ENCODE measurements at places on chromosomes 13 and 19. TPM values are rescaled to one million over a fixed set of nuclear protein-coding genes. Genes with fewer than 3 reads are reported as not detected.

GRCh38 chr19:39506944-39507714 lies 7.8 kb upstream of the SELENOV start:
- no peak for DNase-seq

DNA sequence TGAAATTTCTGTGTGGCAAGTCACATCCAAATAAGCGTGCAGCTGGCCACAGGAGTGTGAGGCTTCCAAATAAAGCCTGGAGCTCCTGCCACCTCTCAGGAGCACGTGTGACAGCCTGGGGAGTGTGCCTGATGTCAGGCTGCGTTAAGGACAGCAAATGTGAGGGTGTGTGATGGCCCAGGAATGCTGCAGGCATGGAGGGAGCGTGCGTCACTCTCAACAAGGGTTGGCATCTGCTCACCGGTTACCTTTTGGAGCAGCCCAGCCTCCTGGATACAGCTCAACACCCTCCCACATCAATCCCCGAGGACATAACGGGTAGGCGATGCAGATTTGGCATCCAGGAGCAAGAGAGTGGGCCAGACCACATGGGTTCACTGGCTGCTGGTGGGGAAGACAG lies 19.0 kb downstream of the NUMBL start:
- no peak for DNase-seq

DNA sequence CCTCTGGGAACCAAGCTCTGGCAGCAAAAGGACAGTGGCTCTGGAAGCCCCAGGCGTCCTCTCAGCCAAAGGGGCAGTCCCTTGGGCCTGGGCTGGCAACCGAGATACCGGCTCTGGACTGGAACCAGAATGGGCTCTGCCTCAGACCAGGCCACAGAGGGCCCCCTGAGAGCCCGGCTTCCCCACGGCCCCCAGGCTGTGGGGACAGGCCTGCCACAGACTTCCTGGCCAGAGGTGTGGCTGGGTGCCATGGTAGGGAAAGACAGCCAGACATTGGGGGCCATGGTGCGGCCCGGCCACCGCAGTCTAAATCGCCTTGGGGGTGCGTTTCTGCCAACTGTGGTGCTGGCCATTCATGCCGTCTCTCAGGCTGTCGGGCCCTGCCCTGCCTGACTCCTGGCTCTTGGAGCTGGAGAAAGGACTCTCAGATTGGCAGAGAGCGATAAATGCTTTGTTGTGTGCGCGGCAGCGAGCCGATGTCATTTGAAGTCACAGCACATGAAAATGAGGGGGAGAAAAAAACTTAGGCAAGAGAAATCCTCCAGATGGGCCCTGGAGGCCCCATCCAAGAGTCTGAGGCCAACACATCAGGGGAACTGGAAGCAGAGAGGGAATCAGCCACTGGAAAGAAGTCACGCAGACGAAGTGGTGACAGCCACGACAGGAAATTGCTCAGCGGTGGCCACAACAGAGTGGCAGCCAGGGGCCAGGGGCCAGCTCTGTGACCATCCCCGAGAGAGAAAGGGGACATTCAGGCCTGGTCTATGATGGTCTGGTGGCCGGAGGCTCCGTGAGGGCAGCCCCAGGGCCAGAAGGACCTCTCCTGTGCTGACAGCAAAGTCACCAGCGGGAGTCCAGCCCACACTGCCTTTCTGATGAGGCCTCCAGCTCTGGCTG lies 26.5 kb downstream of the SH3GL1 start:
- peak; percentile 86 for DNase-seq

DNA sequence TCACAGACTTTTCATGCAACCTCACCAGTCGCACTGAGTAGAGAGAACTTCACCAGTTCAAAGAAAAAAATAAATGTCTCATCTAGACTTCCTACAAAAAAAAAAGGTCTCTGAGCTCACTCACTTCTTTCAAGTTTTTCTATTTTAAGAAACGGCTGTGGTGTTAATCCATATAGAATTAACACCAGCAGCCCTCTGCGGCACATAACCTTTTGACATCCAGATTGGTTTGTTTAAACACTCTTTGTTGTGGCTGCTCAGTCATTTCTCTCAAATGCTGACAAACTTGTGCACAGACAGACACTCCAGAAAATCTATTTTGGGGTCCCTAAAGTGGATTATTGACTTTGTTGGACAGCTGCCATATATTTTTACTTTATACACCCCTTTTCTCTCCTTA lies 874.9 kb downstream of the EFNB2 start:
- DNase-seq: no peak

GRCh38 chr13:97283888-97284287 lies 61.8 kb downstream of the MBNL2 start:
- no peak for DNase-seq

DNA sequence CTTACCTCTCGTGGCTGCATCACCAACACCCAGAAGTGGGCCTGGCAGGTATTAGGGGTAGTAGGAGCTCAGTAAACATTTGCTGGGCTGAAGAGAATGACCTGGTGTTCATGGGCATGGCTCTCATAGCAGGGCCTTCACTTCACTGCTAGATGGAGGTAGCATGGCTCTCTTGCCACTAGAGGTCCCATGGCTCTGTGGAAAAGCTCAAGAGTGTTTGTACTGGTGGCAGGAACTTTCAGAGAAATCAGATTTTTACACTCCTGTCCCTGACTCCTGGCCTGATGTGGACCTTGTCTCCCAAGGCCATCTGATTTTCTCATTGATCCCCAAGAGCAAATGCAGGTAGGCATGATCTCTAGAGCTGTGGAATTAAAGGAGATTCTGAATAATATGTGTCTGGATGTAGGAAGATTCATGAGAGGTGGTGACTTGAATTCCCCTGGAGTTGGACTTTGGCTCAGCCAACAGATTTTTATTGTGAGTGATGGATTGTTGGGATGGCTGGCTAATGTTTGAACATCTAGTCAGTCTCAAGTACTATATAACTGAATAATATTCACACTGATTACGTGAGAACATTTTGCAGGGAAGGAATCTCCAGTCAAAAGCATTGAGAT lies 5.7 kb downstream of the ZNF574 start:
- no peak for DNase-seq

DNA sequence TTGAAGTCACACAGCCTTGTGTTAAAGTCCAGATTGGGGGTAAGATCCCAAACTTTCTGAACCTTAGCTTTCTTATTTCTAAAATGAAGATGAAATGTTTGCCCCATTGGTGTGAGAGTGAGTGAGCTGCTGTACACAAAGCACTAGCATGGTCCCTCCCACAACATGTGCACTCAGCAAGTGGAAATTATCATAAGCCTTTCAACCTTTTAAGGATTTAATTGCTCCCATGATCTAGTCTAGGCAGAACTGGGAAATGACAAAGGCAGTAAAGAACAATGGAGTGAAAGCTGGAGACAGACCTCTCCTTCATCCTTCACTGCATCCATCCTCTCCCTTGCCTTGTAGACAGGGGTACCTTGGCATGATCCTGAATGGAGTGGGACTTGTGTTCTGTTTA lies 76.0 kb upstream of the GPR12 start:
- DNase-seq: no peak

- no peak for DNase-seq
Observed at GRCh38 chr19:16571283-16571682, 932 bp downstream of the SLC35E1 start.

GRCh38 chr13:20146381-20146780 lies 14.5 kb downstream of the GJA3 start:
- no peak for DNase-seq

- DNase-seq: no peak
Observed at GRCh38 chr13:106573284-106573846, 5.4 kb upstream of the ARGLU1 start.

DNA sequence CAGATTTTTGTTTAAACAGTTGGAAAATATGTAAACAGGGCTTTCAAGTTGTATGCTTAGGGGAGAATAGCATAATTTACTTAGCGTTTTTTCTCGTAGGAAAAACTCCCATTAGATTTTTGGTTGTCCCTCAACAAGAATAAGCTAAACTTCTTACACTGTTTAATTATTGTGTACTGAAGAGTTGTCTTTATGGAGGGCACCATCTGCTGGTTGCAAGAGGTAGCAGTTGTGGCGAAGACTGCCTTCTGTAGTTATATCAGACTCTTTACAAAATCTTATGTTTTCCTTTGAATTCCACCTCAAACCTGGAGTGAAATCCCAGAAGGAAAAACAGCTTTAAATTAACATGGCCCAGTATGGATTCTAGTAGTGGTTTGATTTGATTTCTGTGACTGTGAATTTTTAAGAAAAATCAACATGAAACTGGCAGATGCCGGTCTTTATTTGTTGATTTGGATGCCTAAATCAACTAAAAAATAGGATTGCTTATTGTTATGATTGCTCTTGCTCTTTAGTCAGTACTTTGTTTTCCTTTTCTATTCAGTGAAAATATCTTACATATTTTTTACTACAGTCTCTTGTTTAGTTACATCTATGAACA lies 53.4 kb downstream of the PDS5B start:
- DNase-seq: no peak

DNA sequence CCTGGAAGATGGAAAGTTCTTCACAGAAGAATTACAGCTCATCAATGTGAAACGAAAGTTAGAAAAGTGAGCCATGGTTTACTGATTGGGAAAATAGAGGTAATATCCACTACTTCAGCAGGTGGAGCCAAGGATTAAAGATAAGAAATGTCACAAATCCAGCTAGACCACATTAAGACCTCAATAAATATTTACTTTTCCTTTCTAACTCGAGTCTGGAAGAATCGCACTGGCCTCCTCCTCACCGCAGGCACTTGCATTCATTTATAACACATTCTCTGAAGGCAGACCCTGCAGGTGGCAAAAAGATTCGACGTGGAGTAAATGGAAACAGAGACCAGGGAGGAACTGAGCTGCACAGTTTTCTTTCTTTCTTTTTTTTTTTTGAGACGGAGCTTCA lies 7.4 kb downstream of the SLC35E1 start:
- no peak for DNase-seq

The TYROBP gene
- total RNA-seq: 96.5 TPM

The ANGPTL8 gene
- 0.57 TPM for total RNA-seq

The SHANK1 gene
- 0.37 TPM for total RNA-seq

The ACP7 gene
- total RNA-seq: not detected

The FAM83E gene
- total RNA-seq: not detected

The DACH1 gene
- total RNA-seq: 1.4 TPM

The KIR2DL4 gene
- total RNA-seq: not detected

The RFPL4AL1 gene
- not detected for total RNA-seq

Measured in posterior vena cava (tissue), 2 donors.